ENCODE measurements at places on chromosomes 16 and 17.

DNA sequence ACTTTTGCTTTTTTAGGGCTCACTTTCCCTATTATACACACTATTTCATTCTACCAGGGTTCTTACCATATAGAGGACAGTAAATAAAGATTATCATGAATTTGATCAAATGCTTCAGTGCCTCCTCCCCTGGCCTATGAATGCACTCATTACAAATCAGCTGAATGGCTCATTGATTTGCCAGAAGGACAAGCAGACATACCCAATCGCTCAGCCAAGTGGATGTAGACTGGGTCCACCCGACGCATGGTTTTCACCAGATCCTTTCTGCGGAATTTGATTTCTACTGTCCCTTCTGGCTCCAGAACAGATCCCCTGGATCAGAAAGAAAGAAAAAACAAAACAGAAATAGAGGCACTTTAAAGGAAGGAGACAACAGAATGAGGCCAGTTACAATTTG lies 162.6 kb downstream of the AATF start:
- DNase-seq: peak; percentile 27
- peaks cover 12% of the 10 kb centered on the region for H3K4me1 ChIP-seq
- H3K4me3 ChIP-seq: no peak overlapping the region
- H3K36me3 ChIP-seq: peaks cover 61% of the 10 kb centered on the region
- H3K27me3 ChIP-seq: no peaks in the 10 kb centered on the region

GRCh38 chr17:39926588-39927100 lies 757 bp downstream of the ORMDL3 start:
- DNase-seq: peak; percentile 88
- H3K27me3 ChIP-seq: no peaks in the 10 kb centered on the region
- no peaks in the 10 kb centered on the region for H3K4me1 ChIP-seq
- H3K27ac ChIP-seq: peak overlapping the region; percentile 69
- peaks cover 24% of the 10 kb centered on the region for H3K36me3 ChIP-seq

- peaks cover 24% of the 10 kb centered on the region for H3K27me3 ChIP-seq
- peak within 1 kb of the TSS; percentile 70 for H3K4me3 ChIP-seq
- peak; percentile 98 for DNase-seq
- no peaks in the 10 kb centered on the region for H3K4me1 ChIP-seq
- no peak within 1 kb of the TSS for H3K27ac ChIP-seq
Measured at GRCh38 chr17:3893003-3893719, at the start of gene CAMKK1. Gene CAMKK1 (minus strand): TSS chr17:3893053. CDS start chr17:3885687, 7,366 bp downstream.

GRCh38 chr17:34899643-34900291 lies 61.5 kb downstream of the CCT6B start:
- peaks cover 72% of the 10 kb centered on the region for H3K27me3 ChIP-seq
- no peak overlapping the region for H3K4me3 ChIP-seq
- no peak overlapping the region for H3K27ac ChIP-seq
- H3K36me3 ChIP-seq: no peaks in the 10 kb centered on the region
- no peaks in the 10 kb centered on the region for H3K4me1 ChIP-seq

DNA sequence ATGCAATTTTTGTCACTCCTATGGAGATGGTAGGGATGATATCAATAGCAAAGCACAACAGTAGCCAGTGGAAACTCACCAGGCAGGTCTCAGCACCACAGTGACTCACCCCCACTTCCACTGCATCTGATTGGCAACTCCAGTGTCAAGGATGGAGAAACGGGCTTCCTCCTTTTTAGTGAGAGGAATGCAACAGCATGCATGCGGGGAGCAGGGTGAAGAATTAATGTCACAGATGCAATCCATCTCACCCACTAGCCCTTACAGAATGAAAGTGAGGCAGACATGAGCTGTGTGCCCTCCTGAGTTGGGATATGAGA lies 467.0 kb upstream of the C16orf82 start:
- peaks cover 16% of the 10 kb centered on the region for H3K27me3 ChIP-seq
- peak overlapping the region; percentile 19 for H3K27ac ChIP-seq

DNA sequence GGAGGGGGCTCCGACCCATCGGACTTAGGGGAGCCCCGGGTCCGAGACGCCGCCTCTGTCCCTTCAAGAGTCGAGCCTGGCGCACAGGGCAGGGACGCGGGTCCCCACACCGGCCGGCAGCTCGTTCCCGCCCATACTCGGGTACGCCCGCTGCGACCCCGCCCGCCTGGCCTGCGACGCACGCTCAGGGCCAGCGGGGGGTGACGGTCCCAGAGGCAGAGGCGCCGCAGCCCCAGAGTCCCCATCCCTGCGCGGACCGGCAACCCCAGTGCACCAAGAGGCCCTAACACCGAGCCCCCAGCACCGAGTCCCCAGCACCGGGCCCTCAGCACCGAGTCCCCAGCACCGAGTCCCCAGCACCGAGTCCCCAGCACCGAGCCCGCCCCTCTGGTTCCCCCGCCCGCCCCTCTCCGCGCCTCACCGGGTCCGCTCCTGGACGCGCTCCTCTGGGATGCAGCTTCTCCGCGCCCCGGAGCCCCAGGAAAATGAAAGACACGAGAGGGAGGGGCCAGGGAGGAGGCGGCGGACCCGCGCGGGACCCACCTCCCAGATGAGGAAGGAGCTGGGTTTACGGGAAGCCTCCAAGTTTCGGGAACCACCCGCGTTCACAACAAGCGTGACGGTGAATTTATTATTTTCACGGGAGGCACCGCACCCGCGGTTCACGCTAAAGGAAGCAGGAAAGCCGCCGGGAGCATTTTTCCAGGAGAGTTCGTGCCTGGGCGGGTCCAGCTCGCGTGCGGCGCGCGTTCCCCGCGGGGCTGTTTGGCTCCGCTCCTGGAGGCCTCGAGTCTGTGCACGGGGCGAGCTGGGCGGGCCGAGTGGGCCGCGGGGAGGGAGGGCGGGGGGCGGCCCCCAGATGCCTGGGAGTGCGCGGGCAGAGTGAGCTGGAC lies at the start of gene SECTM1:
SECTM1 (minus strand) TSS at position 488 of the 893 bp plus-strand sequence. CDS start 6,526 bp downstream, outside the sequence.
- no peak within 1 kb of the TSS for H3K27ac ChIP-seq
- no peaks in the 10 kb centered on the region for H3K36me3 ChIP-seq
- H3K4me1 ChIP-seq: no peaks in the 10 kb centered on the region
- no peak within 1 kb of the TSS for H3K4me3 ChIP-seq
- DNase-seq: peak; percentile 82

DNA sequence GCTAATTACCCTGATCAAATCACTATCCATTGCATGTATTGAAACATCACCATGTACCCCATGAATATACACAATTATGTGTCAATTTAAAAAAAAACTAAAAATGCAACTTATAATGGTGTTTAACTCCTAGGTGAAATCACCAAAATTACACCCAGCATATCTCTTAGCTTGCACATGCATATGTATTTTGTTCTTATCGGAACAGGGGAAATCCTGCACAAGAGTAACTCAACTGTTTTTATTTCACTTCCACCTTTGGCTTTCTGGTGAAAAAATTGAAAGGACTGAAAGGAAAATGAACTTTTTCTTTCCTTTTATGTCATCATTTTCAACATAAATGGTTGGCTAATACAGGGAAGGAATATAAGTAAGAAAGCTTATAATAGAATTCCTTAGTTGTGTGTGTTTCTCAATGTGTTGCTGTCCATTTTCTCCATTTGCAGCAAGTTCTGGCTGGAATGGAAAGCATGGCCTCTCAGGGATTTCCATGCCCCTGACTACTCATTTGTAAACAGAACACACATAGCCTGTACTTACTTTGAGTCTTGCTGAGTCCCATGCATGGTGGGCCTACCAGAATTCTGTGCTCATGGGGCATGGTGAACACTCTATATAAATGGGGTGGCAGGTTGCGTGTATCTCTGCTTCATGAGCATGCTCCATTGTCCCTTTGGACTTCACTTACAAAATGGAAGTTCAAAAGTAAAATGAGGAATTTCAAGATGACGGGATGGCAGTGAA lies 462.0 kb downstream of the HS3ST3B1 start:
- H3K4me3 ChIP-seq: no peak overlapping the region
- H3K36me3 ChIP-seq: no peaks in the 10 kb centered on the region
- H3K4me1 ChIP-seq: peaks cover 5% of the 10 kb centered on the region
- no peaks in the 10 kb centered on the region for H3K27me3 ChIP-seq

- no peak for DNase-seq
- no peaks in the 10 kb centered on the region for H3K36me3 ChIP-seq
- no peaks in the 10 kb centered on the region for H3K27me3 ChIP-seq
Measured at GRCh38 chr17:12619459-12620199, 46.1 kb upstream of the MYOCD start.

GRCh38 chr16:75052481-75053202 lies 53.8 kb downstream of the ZNRF1 start:
- no peaks in the 10 kb centered on the region for H3K4me1 ChIP-seq
- no peak overlapping the region for H3K27ac ChIP-seq
- no peaks in the 10 kb centered on the region for H3K36me3 ChIP-seq
- H3K4me3 ChIP-seq: no peak overlapping the region

- DNase-seq: peak; percentile 64
- no peak overlapping the region for H3K27ac ChIP-seq
- peaks cover 20% of the 10 kb centered on the region for H3K4me1 ChIP-seq
- peaks cover 31% of the 10 kb centered on the region for H3K36me3 ChIP-seq
Measured at GRCh38 chr17:17186551-17187505, 19.3 kb downstream of the PLD6 start.

GRCh38 chr17:72677714-72678390 lies 414.6 kb downstream of the SLC39A11 start:
- H3K4me1 ChIP-seq: no peaks in the 10 kb centered on the region
- no peak overlapping the region for H3K27ac ChIP-seq
- no peaks in the 10 kb centered on the region for H3K27me3 ChIP-seq
- no peak overlapping the region for H3K4me3 ChIP-seq
- DNase-seq: no peak
- no peaks in the 10 kb centered on the region for H3K36me3 ChIP-seq

DNA sequence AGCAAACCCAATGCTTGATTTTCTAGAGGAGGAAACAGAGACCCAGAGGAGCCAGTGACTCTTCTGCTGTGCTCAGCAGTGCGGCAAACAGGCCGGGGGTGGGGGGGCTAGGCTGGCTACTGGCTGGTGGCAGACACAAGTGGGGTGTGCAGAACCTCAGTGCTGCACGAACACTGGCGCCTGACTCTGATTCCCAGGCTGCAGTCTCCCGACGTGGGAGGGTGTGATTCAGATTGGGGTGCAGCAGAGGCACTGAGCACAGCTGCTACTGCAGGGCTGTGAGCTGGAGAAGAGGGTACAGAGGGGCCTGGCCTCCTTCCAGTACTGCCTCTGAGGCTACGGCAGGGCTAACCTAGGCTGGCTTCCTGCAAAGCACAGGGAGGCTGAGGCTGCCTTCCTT lies 8.1 kb downstream of the RPL19 start:
- H3K4me3 ChIP-seq: no peak overlapping the region
- peaks cover 20% of the 10 kb centered on the region for H3K27me3 ChIP-seq
- H3K27ac ChIP-seq: no peak overlapping the region
- peak; percentile 69 for DNase-seq

- H3K27ac ChIP-seq: no peak overlapping the region
- H3K4me1 ChIP-seq: peaks cover 21% of the 10 kb centered on the region
- no peaks in the 10 kb centered on the region for H3K36me3 ChIP-seq
- no peak for DNase-seq
Measured at GRCh38 chr17:57574040-57574513, 171.0 kb downstream of the CCDC182 start.

GRCh38 chr17:78343187-78343542 lies 16.7 kb downstream of the SOCS3 start:
- peaks cover 9% of the 10 kb centered on the region for H3K27me3 ChIP-seq
- no peaks in the 10 kb centered on the region for H3K36me3 ChIP-seq
- no peak overlapping the region for H3K27ac ChIP-seq
- peaks cover 4% of the 10 kb centered on the region for H3K4me1 ChIP-seq
- no peak overlapping the region for H3K4me3 ChIP-seq

GRCh38 chr16:314351-314750 lies 31.4 kb downstream of the PDIA2 start:
- peak overlapping the region; percentile 63 for H3K27ac ChIP-seq
- no peak for DNase-seq
- no peak overlapping the region for H3K4me3 ChIP-seq
- no peaks in the 10 kb centered on the region for H3K4me1 ChIP-seq
- H3K27me3 ChIP-seq: no peaks in the 10 kb centered on the region

- peaks cover 7% of the 10 kb centered on the region for H3K4me1 ChIP-seq
- H3K27ac ChIP-seq: no peak overlapping the region
- H3K36me3 ChIP-seq: no peaks in the 10 kb centered on the region
- DNase-seq: no peak
- H3K27me3 ChIP-seq: no peaks in the 10 kb centered on the region
- H3K4me3 ChIP-seq: no peak overlapping the region
Measured at GRCh38 chr17:13636951-13637350, 35.2 kb upstream of the HS3ST3A1 start.

- H3K36me3 ChIP-seq: no peaks in the 10 kb centered on the region
- no peaks in the 10 kb centered on the region for H3K4me1 ChIP-seq
- H3K27me3 ChIP-seq: no peaks in the 10 kb centered on the region
- H3K4me3 ChIP-seq: no peak overlapping the region
- H3K27ac ChIP-seq: no peak overlapping the region
Measured at GRCh38 chr17:55845385-55845784, 94.5 kb downstream of the PCTP start.

DNA sequence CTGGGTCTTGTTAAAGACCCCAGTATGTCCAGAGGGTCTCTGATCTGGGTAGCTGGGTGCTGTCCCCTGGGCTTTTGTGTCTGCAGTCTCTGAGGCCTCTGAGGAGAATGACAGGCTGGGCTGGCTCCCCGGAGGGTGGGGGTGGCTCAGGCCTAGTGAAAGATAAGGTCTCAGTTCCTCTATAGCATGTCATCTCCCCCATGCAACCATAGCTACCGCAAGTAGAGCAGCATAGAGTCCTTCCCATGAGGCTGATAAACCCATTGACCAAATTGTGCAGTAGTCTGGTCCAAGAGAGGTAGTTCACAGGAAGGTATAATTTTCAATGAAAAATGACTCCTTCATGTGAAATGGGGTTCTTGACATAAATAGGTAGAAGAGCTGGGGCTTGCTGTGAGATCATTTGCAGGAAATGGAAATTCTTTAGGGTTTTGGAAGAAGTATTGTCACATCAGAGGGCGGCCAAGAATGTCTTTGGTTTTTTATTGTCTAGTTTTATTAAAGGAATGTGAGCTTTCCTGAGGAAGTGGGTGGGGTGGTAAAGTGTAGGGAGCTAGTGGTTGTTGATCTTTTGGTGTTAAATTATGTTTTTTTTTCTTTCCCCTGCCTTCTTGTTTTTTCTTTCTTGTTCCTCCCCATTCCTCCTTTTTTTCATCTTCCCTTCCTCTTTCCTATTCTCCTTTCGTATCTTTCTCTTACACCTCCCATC lies 21.0 kb downstream of the SLC7A6OS start:
- H3K36me3 ChIP-seq: peaks cover 84% of the 10 kb centered on the region
- no peak overlapping the region for H3K27ac ChIP-seq
- no peaks in the 10 kb centered on the region for H3K4me1 ChIP-seq
- H3K27me3 ChIP-seq: no peaks in the 10 kb centered on the region

DNA sequence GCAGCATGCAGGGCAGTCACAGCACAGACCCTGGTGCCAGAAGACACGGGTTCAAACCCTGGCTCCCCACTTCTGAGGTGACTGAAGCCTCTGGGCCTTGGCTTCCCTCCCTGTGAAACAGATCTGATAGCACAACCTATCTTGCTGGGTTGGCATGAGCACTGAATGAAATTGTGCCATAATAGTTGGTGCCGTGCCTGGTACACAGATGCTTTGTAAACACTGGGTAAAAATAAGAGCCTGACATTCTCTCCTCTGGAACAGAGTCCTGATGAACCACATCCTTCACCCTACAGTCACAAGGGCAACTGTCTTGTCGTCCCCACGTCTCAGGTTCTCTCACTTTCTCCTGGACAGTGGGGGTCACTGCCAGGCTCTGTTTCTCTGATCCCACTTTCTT lies 35.7 kb downstream of the NOS2 start:
- DNase-seq: no peak
- H3K27me3 ChIP-seq: no peaks in the 10 kb centered on the region
- H3K36me3 ChIP-seq: no peaks in the 10 kb centered on the region
- H3K27ac ChIP-seq: no peak overlapping the region
- no peak overlapping the region for H3K4me3 ChIP-seq

- H3K4me1 ChIP-seq: no peaks in the 10 kb centered on the region
- peaks cover 97% of the 10 kb centered on the region for H3K36me3 ChIP-seq
- no peak overlapping the region for H3K4me3 ChIP-seq
- DNase-seq: no peak
- H3K27me3 ChIP-seq: no peaks in the 10 kb centered on the region
Measured at GRCh38 chr17:81566461-81567126, 14.4 kb upstream of the FAAP100 start.
